Left colon (tissue), 2 donors: ENCODE measurements at places on chromosomes 5 and 9. TPM values are rescaled to one million over a fixed set of nuclear protein-coding genes. Genes with fewer than 3 reads are reported as not detected.

- DNase-seq = no peak
Observed at GRCh38 chr5:36882250-36882649, 5.7 kb downstream of the NIPBL start.

- DNase-seq = no peak
Observed at GRCh38 chr5:140267201-140267540, 35.7 kb downstream of the PFDN1 start.

- DNase-seq = no peak
Observed at GRCh38 chr5:102629827-102630605, 125.1 kb upstream of the PAM start.

- DNase-seq = no peak
Observed at GRCh38 chr5:143304836-143305475, 98.5 kb downstream of the NR3C1 start.

- DNase-seq = no peak
Observed at GRCh38 chr5:92380069-92380770, 997.1 kb upstream of the ARRDC3 start.

DNA sequence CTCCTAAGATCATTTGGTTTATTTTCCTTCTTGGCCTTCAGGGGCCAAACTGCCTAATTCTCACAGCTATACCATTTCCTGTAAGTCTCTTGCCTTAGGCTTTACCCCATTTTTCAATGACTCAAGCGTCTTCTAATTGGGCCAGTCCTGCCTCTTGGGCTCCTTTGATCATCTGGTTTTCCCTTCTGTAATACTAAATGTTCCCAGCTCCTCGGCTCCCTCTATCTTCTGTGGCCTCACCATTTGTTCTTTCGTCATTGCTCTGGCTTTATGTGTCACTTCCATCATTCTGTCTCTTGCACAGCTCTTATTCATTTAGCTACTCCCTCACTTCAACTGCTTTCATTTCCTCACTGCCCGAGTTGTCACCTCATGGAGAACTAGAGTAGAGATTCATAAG is 14.5 kb upstream of the SPINK7 start:
- DNase-seq = no peak

- DNase-seq = no peak
Observed at GRCh38 chr5:37549411-37549810, 170.3 kb downstream of the WDR70 start.

- DNase-seq = no peak
Observed at GRCh38 chr5:124461941-124462340, 284.5 kb downstream of the ZNF608 start.

PKN3 gene
- total RNA-seq = 4.2 TPM

PGGT1B gene
- total RNA-seq = 69.7 TPM

SLC6A7 gene
- 13.2 TPM for total RNA-seq

FGF1 gene
- 0.70 TPM for total RNA-seq

AMBP gene
- 0.64 TPM for total RNA-seq

GABRA1 gene
- total RNA-seq = not detected
